Lung (tissue), 17 donors: ENCODE measurements at places on chromosomes 11 and 22.

GRCh38 chr11:44628730-44629700 is 63.6 kb downstream of the CD82 start:
- no peak for DNase-seq

DNA sequence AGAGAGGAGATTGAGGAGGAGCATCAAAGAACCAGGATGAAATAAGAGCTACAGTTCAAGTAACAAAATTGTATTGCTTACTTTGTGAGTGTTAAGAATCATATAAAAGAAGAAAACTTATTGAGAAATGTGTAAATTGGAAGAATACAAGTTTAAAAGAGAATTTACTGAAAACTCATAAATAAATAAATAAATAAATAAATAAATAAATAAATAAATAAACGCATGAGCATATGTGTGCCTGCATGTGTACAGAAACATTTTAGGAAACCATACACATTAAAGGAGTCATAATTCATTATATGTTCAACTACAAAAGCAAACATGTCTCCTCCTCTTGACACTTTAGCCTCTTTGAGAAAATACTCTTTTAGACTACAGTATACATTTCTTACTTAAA is 42.6 kb downstream of the CNTN5 start:
- DNase-seq = no peak

- no peak for DNase-seq
Observed at GRCh38 chr11:63791495-63792167, 21.6 kb upstream of the SPINDOC start.

GRCh38 chr11:79237703-79238102 is 203.1 kb downstream of the TENM4 start:
- peak; percentile 94 for DNase-seq

DNA sequence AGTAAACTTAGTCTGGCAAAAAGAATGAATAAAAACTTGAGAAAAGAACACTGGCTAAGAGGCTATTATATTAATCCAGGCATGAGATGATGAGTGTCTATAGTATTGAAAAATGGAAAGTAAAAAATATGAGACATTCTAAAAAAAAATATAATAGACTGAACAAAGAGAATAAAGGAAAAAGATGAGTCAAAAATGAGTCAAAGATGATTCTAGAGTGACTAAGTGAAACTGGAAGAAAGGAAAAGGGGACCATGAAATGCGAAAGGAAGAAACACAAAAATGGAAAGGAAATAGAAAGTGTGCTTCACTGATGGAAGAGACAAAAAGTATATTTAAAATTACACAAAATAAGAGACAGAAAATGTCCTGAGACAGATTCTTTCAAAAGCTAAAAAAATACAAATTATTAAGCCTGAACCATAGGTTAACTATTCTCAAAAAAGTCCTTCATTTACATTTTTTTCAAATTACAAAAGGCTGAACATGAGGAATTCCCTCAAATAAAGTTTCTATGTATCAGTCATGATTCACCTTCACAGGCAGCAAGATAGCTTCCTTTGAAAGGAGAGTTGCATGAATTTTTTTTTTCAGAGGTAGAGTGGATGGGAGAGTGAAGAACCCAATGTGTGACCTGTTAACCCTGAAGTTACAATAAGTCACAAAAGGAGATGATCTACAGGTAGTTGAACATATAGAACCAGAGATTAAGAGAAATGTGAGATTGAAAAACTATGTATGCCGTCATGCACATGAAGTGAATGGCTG is 75.2 kb downstream of the EIF3M start:
- no peak for DNase-seq

GRCh38 chr11:132234878-132235277 is 864.5 kb downstream of the NTM start:
- DNase-seq = peak; percentile 4

DNA sequence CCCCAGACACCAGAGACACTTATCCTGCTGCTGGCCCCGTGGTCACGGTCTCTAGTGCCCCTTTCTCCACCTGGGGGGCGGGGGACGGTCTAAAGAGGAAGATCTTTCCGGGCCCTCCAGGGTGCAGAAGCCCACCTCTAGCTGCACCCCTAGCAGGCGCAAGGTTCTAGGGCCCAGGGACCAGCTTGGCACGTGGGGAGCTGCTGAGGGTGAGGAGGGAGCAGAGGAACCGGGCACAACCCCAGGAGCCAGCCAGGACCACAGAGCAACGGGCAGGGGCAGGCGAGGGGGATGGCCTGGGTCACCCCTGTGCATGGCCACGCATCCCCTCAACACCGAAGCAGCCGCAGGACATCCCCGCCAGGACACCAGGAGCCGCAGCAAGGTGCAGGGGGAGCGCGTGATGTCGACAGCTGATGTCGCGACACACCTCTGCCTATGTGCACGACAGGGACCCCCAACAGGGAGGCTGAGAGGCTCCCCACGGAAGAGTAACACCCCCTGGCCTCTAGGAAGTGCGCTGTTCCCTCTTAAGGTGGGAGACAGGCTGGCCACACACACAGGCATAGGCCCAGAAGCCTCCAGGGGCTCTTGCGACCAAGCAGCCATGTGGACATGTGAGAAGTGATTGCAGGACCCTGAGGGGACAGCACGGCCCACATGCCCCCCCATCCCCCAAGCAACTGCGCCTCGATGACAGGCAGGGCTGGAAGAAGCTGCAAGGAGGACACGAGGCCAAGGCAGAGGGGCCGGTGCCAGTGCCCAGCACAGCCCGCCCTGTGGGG is 5.1 kb downstream of the LRFN4 start:
- no peak for DNase-seq

DNA sequence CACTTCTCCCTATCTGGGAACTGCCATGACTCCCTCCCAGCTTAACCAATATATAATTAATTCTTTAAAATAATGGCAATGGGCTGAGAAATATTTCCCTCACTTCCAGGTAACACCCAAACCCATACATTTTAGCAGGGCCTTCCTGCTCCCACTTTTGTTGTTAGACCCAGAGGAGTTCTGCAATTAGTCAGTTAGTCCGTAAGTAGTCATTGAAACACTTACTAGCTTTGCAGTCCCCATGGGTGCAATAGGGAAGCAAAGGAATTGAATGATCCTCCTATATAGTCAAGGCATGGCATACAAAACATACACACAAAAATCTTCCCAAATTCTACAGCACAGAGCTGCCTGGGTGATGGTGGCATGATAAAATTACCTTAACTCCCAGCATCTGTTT is 254.0 kb upstream of the TBCEL start:
- DNase-seq = no peak

DNA sequence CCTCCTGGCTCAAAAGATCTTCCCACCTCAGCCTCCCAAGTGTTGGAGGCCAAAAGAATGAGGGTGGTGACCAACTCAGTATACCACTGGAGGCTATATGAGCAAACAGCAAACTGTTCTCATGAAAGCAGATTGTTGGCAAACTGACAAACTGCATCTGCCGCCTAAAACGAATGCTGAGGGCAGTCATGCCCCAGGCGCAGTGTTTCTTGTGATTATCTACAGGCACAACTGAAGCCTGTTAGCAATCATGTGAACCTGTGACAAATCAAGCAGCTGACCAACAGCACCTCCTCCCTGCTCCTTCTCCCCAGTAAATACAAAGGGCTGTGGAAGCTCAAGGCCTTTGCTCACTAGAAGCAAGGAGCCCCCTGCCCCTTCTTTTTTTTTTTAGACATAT is 47.8 kb downstream of the BTBD10 start:
- DNase-seq = peak; percentile 3

DNA sequence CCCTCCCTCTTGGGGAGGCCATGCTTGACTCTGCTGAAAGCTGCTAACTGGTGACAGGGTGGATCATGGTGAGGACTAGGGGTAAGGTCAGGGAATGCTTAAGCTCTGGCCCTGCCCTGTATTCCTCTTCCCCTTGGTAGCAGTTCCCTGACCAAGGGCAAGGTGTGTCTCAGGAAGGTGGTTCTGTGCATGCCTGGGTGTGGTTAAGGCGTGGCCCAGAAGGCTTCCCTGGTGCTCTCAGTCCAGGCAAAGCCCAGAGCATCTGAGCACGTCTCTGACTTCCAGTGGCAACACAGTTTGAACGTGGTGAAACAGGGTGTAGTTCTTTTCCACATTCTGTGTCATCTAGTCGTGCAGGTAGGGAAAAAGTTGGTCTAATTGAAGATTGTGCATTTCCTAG is 53.1 kb upstream of the HORMAD2 start:
- DNase-seq = no peak

- peak; percentile 11 for DNase-seq
Observed at GRCh38 chr11:60310407-60310998, 16.6 kb upstream of the MS4A6E start.

- DNase-seq = no peak
Observed at GRCh38 chr11:34731603-34732002, 110.7 kb downstream of the EHF start.

DNA sequence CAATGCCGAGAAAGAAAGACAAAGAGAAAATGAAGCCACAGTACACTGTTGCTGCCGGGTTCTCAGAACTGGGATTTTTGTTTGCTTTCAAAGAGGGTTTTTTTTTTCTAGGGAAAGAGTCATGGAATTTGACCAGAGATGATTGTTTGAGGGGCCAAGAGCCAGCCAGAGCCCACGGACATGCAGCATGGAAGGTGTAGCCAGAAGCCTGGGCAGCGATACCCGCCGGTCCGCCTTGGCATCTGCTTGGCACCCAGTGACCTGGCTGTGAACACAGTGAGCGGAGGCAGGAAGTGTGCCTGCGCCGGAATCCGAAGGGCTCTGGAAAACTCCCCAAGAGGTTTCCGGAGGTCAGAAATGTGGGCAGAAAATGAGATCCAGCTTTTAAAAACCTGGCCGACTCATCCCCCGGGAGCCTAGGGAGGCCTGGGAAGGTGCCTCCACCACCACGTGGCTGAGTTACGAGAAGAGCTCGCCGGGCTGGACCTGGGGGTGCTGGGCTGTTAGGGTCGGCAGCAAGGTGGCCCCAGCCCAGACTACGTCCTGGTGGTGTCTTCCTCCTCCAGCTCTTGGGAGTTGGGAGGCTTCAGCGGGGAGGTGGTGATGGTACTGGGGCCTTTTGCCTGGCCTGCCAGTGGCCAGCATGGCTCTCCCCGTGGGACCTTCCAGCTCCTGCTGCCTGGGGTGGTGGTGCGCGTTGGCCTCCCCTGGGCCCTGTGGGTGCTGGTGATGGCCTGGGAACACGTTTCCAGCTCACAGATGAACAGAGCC is 61.6 kb upstream of the PPARA start:
- DNase-seq = no peak

DNA sequence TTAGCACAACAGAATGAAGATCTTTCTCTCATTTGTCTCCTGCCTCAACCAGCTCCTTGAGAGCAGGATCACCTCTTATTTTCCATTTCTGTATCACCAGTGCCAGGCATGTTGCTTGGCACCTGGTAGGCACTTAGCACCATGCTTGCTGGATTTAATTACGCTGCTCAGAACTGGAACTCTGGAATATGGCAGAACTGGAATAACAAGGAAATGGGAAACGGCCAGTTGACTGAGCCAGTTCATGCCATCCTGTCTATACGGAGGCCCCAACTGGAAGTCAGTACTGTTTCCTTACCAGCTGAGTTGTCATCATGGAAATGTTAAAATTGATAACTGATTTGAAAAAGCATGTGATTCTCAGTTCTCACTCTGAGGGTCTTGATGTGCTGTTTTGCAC is 69.5 kb upstream of the YWHAH start:
- no peak for DNase-seq

- DNase-seq = no peak
Observed at GRCh38 chr11:12362857-12363256, 14.5 kb upstream of the PARVA start.

GRCh38 chr11:108963118-108963517 is 298.2 kb downstream of the DDX10 start:
- DNase-seq = no peak

DNA sequence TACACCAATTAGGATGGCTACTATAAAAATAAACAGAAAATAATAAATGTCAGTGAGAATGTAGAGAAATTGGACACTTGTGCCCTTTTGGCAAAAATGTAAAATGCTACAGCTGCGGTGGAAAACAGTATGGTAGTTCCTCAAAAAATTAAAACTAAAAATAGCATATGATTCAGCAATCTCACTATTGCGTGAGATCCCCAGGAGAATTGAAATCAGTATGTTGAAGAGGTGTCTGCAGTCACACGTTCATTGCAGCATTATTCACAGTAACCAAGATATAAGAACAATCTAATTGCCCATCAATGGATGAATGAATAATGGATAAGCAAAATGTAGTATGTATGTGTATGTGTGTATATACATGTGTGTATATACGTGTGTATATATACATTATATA is 6.8 kb downstream of the OR52N2 start:
- no peak for DNase-seq

DNA sequence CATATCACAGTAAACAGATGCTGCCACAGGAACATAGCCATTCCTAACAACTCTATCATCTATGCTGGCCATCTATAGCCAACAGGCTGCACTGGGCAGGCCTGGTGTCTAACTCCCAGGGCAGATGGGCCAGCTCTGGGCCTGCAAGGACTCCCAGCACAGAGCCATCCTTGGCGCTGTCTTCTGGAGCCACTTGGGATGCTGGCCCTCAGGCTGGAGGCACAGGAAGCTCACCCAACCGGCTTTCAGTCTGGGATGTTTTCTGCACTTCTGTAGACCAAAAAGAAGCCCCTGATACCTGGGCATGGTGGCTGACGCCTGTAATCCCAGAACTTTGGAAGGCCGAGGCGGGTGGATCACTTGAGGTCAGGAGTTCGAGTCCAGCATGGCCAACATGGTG is 40.8 kb upstream of the WNT11 start:
- no peak for DNase-seq

DNA sequence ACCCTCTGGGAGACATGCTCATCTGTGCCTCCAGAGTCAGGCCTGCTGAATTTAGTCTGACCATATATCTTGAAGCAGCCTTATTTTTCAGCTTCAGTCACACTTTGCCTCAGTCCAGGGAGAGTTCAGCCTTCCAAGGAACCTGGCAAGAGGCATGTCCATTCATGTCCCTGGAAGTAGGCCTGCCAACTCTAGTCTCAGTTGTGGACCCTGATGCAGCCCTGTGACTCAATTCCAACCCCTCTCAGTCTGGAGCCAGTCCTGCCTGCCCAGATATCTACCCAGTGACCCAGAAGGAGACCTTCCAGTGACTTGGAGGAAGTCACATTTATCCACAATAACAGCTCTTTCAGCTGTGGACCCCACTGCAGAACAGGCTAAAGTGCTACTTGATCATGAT is 566.6 kb downstream of the TMEM135 start:
- DNase-seq = no peak

DNA sequence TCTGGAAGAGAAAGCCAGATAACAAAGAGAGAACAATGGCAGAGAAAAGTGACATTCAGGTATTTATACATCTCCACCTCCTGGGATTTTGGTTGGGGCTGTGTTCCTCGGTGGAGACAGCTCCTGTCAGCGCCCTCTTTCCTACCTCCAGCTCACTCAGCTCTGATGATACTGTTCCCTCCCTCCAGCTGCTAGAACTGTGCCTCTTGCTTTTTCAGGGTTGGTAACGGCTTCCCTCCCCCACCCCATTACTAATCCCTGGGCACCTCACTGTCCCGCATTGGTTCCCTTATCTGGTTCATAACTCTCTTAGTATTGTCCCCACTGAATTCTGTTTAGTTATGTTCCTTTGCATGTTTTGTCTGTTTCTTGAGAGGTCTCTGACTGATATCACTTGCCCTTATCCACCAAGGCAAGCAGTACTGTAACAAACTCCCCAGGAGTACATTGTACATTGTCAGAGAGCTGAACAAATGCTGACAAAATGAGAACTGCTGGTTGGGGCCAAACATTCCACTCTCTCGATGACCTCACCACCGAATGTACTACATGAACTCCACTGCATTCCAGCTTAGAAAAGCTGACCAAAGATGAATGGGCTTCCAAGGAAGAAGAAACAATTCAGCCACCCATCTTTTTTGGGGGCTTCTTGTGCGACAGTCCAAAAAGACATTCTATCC is 5.7 kb upstream of the FBXO3 start:
- peak; percentile 45 for DNase-seq

GRCh38 chr11:82980292-82980691 is 78.8 kb downstream of the DDIAS start:
- DNase-seq = no peak
